ENCODE measurements at places on chromosomes 1 and 21.

GRCh38 chr1:54559771-54560231 lies 11.8 kb downstream of the ACOT11 start:
- DNase-seq = no peak

- DNase-seq = no peak
Measured at GRCh38 chr1:235102259-235102582, 26.4 kb downstream of the TOMM20 start.

- no peak for DNase-seq
Measured at GRCh38 chr1:223886516-223886921, 40.8 kb upstream of the TP53BP2 start.

- DNase-seq = no peak
Measured at GRCh38 chr21:43997766-43998742, 14.1 kb upstream of the TRAPPC10 start.

DNA sequence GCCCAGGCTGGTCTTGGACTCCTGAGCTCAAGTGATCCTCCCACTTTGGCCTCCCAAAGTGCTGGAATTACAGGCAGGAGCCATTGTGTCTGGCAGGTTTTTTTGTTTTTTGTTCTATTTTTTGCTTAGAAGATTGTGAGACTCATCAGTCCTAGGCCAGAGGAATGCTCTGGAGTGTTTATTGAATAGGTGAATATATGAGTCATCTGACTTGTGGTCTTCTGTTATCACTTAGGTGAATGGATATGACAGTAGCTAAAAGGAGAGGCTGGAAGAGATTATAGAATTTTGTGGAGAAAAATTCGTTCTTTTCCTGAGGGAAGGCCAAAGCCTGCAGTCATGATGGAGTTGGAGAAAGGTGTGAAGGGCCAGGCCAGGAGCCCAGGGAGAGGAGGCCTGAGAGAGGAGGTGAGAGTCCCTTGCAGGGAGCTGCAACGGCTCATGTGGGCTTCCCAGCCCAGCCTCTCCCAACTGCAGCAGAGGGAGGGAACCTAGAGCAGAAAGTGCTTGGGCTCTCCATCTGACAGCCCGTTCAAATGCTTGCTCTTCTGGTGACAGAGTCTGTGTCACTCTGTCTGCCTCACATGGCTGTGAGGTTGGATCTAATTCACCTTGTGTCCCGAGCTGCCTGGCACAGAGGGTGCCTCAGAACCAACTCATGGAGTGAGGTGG lies 31.6 kb upstream of the ACOT11 start:
- no peak for DNase-seq

Measured in fibroblast of skin of right quadriceps (primary cell).